Fibroblast of skin of left quadriceps (primary cell): ENCODE measurements at places on chromosomes 12 and 14.

GRCh38 chr12:101697930-101698799, 725 bp downstream of the CHPT1 start:
- DNase-seq: no peak

DNA sequence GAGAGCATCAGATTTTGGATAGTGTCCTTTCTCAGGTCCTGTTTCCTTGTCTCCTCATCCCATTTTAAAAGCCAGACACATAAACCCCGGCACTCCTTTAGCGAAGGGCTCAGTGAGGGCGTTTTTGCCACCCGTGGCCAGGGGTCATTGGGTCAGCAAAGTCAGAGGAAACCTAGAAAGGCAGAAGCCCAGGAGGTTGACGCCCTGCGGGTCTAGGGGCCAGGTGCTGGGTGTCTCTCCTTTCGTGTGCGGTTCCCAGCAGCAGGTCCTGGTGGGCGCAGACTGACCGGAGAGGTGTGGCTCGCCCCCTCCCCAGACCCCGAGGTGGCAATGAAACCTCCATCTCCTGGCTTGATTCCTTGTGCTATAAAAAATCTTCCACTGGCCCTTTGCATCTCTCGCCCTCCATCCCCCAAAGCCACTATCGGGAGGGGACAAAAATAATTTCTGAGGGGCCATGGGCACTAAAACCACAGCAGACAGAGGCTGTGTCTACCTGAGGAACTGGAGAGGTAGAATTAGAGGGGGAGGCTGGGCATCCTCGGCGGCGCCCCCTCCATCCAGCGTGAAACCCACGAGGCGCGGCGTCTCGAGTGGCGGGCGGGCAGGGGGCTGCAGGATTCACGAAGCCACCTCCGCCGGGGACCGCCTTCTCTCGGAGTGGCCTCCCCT, 858 bp upstream of the FRMD6 start:
- DNase-seq: no peak

- DNase-seq: peak; percentile 91
These were observed at the start of gene NID2 for GRCh38 chr14:52068615-52069306. NID2 (minus strand) TSS chr14:52069059; CDS start chr14:52068994, 65 bp downstream.

DNA sequence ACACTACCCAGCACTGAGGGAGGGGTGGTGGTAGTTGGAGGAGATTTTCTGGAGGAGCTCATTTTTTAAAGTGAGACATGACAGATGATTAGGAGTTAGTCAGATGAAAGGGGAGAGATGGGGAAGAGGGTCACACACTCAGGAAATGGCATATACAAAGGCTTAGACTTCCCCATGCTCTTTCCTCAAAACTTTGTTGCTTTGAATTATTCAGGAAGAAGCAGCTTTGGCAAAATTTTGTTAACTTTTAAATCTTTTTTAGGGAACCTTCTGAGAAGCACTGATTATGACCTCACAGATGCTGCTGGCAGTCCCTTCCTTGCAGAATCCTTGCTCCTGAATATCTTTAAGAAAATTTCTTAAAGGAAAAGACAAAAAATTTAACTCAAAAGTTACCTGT, 19.8 kb downstream of the ALDH6A1 start:
- no peak for DNase-seq

GRCh38 chr12:90407841-90408240, 547.1 kb downstream of the CCER1 start:
- no peak for DNase-seq

GRCh38 chr14:22221508-22221907, 367.5 kb downstream of the DAD1 start:
- DNase-seq: no peak

DNA sequence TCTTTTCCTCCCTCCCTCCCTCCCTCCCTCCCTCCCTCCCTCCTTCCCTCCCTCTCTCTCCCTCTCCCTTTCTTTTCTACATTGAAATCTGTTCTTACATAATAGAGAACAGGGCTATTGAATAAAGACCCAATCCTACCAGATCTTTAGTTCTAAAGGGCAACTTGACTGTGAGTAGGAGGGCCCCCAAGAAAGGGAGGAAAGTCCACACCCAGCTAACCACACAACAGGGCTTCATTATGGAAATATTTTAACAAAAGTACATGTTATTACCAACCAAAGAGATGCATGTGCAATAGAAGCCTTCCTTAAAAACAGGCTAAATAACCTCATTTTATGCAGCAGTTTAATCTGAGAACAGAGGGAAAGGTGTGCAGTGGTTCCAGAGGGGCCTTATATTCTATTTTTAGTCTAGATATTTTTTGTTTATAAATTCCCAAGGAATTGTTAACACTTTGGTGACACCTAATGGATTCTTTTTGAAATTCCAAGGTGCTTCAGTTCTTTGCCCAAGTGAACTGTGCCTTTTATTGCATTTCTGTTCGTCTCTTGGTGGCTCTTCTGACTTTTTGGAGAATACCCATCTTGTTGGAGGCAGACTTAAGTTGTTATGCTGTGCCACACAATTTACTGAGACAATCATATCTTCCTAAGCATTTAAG, 63.0 kb downstream of the GNS start:
- peak; percentile 20 for DNase-seq

- no peak for DNase-seq
These were observed 693.0 kb downstream of the LRFN5 start for GRCh38 chr14:42299692-42300091.

- no peak for DNase-seq
These were observed 5.4 kb downstream of the DLK1 start for GRCh38 chr14:100731846-100732765.

DNA sequence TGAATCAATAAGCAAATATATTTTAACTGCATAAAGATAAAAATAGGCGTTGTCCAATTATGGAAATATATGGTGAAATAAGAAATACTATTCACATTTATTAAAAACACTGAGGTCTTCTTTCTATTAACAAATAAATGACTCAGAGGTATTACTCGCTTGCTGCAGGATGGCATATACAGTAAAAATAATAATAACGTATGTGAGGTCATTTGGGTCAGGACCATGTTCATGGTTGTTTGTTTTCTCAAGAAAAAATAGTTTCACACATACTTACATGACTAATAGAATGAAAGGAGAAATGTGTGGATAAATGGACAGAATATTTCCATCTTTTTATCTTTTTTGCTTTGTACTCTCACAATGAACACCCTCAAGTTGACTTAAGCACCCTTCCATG, 46.5 kb upstream of the RTL1 start:
- DNase-seq: no peak

DNA sequence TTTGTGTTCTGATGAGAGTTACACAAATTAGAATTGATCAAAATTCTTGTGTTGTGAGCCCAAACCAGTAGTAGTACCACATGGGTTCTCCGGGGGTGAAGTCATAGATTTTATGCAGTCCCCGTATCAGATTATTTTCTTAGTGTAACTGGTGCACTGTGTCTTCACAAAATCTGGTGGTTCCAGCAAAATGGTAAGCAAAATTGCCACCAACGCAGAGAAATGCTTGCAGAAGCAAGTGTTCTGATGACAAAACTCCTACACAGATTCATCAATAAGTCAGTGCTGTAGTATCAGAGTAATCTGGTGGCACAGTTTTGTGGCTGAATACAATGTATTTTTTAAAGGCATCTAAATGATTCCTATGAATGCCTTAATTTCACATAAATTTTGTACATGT, 1.3 kb upstream of the CACNA2D4 start:
- no peak for DNase-seq

DNA sequence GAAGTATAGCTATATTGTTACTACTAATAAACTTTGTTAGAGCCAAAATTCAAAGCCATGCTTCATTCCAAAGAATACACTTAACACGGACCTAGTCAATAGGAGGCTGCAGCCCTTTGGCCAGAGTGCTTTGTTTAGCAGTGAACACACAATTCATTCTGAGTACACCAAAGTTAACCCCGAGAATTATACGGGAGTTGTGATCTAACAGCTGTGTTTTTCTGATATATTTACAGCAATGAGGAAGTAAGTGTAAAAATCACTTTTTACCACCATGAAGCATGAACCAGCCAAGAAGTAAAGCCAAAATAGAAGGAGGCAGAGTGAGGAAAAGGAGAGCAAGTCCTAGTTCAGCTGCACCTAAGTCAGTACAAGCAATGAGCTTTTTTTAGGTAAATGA, 156.8 kb upstream of the PDE3A start:
- no peak for DNase-seq

- DNase-seq: no peak
These were observed 59.8 kb upstream of the MED13L start for GRCh38 chr12:116337312-116337711.

DNA sequence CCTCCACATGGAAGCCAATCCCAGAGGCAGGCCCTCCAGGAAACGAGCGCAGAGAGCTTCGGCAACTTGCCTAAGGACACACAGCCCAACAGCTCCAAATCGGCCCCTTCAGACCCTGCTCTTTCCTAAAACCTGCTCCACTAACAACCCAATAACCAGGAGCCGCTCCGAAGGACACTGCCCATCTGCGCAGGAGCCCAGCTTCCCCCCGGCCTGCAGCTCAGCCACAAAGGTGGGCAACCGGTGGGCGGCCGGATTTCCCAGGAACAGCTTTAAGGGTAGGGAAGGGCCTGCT, 13.6 kb downstream of the RAB35 start:
- no peak for DNase-seq

- DNase-seq: no peak
These were observed 11.8 kb upstream of the POLR3B start for GRCh38 chr12:106345746-106346145.

DNA sequence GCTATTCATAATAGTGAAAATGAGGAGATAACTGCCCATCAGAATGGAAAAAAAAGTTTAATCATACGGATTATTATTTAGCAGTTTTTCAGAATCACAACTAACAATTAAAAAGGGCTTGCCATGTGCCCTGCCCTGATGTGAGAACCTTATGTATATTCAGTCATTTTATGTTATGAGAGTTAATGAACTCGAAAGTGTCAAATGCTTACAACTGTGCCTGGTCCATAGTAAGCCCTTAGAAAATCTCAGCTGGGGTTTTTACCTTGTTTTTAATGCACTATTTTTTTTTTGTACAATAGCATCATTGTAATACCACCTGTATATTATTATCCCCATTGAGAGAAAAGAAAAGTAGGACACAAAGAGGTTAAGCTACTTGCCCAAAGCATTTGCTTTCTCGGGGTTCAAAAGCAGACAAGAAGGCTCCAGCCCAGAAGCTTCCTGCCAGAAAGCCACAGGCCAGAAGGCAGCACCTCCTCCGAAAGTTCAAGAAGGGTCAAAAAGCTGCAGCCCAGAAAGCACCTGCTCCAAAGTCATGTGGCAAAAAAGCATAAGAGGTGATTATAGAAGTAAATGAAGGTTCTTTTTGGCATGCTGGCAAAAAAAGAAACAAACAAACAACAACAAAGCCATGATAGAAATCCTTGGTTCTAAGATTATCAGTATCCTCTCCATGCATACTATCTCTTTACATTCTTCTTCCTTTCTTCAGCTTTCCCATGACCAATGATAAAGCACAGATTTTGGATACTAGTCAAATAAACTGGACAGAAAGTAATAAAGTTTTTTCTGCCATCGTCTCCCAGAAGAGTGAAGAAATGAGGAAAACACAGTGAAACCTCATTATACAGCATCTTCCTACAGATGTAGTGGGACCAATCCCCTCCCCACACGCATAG, 59.1 kb upstream of the NAP1L1 start:
- DNase-seq: no peak

GRCh38 chr14:69620211-69620611, 8.8 kb downstream of the SUSD6 start:
- no peak for DNase-seq

- DNase-seq: no peak
These were observed 463.5 kb upstream of the PDE3A start for GRCh38 chr12:19904819-19905218.

GRCh38 chr12:91434081-91434480, 251.5 kb upstream of the DCN start:
- no peak for DNase-seq

GRCh38 chr12:1309613-1310012, 284.8 kb downstream of the FBXL14 start:
- DNase-seq: no peak

DNA sequence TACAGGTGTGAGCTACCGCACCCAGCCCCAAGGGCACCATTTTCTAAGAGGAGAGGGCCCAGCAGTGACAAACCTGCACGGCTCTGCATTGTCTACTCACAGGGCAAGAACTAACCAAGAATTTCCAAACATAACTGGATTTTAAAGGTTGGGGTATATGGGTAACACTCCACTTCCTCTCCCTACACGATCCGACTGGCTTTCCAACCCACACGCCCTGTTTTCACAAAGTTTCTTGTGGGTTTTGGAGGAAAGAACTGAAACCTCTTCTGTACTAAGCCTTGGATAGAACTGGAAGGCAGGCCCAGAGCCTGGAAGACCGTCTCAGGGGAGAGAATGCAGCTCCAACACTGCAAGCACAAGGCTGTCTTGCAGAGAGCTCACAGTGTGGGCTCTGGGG, 24.9 kb downstream of the SNRNP35 start:
- DNase-seq: no peak

GRCh38 chr14:101076451-101077198, 173.1 kb upstream of the RTL1 start:
- DNase-seq: no peak

- DNase-seq: no peak
These were observed 29.6 kb upstream of the PRMT8 start for GRCh38 chr12:3461391-3461790.

DNA sequence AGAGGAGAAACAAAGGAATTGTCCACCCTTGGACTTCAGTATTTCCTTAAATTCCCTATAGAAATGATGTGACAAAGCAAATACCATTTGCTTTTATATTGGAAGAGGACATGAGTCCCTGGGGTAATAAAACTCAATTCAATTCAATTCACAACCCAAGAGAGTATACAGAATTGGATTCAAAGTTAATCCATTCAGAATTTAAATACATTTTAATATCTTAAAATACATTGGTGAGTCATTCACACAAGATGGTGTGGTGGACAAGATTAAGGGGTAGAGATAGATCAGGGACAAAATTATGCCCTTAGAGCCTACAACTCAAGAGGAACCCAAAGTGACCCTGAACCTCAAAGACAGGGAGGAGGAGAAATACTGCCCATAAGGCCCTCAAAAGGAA, 495.0 kb upstream of the TMPO start:
- DNase-seq: no peak

GRCh38 chr12:58916921-58917511, 3.3 kb downstream of the LRIG3 start:
- peak; percentile 80 for DNase-seq

DNA sequence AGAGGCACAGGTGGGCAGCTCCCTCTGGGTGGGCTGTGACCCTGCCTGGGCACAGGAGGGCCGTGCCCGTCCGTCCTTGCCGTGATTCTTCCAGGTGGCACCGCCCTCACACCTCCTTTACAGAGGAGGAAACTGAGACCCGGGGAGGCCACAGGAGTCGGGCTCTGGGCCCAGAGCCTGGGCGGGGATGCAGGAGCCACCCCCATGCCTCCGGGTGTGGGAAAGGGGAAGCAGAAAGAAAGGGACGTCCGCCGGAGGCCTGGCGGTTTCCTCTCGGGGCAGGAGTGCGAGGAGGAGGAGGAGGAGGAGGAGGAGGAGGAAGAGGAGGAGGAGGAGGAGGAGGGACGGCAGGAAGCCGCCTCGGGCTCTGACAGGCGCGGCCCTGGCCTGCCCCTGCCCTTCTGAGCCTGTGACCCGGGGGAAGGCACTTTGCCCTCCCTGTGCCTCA, 23.0 kb downstream of the SH2B3 start:
- no peak for DNase-seq
